ENCODE measurements at places on chromosomes 7 and 10.

DNA sequence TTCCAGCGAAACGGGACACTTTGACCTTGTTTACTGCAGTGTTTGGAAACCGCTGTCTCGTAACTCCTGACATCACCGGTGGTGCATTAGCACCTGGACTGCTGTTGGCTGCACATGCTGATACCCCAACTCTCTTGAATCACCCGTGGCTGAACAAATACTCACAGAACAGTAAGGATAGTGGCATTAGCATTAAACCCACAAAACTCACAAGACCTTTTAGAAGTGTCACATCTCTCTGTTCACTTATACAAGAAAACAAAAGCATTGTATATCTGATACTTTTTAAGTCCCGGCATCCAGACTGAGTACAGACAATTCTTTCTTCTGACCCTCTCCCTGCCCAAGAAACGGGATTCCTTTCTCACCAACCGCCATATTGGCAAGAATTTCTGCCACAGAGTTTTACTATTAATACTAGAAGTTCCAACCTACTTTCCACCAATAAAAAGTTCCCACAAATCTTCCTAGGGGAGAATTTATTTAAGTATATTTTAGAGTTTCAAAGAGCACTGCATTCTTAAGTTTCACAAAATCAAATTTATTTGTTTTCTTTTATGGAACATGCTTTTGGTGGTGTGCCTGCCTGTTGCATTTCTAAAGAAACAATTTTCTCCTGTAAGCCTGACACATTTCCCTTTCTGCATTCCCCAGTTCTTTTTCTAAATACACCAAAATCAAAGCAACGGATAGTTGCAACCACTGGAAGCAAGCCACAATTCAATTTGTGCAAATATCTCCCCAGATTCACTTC, 208.4 kb upstream of the KLF14 start:
- DNase-seq, result peak; percentile 24

- DNase-seq, result no peak
These were observed 40.2 kb upstream of the LCOR start for GRCh38 chr10:96791902-96792301.

GRCh38 chr10:71840177-71840957, 10.7 kb downstream of the PSAP start:
- peak; percentile 25 for DNase-seq

GRCh38 chr7:12898620-12899019, 211.2 kb downstream of the ARL4A start:
- DNase-seq, result no peak

DNA sequence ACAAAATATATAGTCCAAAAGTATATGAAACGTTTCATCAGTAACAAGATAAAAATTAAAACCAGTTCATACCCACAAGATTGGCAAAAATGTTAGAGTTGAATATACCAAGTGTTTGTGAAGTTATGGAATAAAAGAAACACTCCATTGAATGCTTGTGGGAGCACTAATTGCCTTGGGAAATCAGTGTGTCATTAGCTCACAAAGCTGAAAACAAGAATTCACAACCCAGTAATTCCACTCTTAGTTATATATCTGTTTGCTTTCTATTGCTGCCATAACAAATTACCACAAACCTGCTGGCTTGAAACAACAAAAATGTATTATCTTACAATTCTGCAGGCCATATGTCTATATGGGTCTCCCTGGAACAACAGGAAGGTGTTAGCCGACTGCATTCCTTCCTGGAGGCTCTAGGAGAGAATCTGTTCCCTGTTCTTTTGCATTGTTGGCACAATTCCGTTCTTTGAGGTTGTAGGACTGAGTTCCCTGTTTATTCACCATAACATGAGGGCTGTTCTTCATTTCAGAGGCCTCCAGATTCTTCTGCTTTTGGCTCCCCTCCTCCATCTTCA, 45.7 kb downstream of the SEM1 start:
- no peak for DNase-seq

- no peak for DNase-seq
These were observed 3.9 kb downstream of the LRWD1 start for GRCh38 chr7:102468478-102469350.

- no peak for DNase-seq
These were observed 7.1 kb upstream of the TEX36 start for GRCh38 chr10:125689955-125690569.

DNA sequence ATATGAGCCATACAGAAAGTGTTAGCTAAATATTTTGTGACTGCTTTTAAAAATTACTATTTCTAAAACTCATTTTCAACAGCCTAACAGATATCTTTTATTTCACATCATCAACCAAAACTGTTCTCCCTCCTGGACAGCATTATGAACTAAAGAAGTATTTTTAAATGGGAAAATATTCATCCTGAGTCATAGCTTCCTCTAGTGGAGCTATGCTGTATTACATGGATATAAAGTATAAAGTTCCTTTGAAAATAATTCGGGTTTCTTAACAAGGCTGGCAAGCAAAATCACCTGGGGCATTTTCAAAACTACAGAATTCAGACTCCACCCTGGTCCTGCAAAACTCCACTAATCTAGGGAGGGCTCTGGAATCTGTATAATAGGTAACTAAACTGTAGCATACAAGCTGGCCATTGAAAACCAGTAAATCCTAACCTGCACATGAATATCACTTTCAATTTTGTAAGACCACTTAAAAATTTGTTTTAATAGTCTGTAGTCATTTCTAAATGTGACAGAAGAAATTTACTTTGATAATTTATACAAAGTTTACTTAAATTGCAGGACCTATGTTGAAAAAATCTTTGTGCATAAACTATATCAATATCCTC, 53.5 kb downstream of the SCIN start:
- DNase-seq, result peak; percentile 21

- DNase-seq, result peak; percentile 42
These were observed 15.5 kb downstream of the ZMIZ1 start for GRCh38 chr10:79084012-79084971.

DNA sequence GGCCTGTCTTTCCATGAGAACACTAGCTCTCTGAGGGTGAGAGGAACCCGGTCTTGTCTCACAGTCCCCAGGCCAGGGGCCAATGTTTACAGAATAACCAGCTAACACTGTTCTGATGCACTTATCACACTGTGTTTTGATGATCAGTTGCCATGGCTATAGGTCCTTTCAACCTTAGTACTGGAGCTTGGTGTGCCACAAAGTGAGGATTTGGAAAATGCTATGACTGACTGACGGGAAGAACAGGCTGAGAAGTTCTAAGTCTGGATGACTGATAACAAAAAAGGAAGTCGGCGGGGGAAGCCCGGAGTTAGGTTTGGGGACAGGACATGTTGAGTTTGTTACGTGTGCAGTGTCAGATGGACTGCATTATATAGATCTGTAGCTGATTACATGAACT, 141.8 kb downstream of the CTTNBP2 start:
- DNase-seq, result peak; percentile 88

DNA sequence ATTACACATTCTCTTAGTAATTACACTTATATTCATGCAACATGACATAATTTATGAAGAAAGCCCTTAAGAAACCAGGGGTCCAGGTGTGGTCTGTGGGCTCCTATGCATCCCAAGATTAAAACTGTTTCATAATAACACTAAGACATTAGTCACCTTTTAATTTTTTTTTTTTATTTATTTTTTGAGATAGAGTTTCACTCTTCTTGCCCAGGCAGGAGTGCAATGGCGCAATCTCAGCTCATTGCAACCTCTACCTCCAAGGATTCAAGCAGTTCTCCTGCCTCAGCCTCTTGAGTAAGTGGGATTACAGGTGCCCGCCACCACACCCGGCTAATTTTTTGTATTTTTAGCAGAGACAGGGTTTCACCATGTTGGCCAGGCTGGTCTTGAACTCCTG, 12.5 kb downstream of the GDI2 start:
- no peak for DNase-seq

GRCh38 chr7:45885264-45885882, 2.9 kb upstream of the IGFBP1 start:
- DNase-seq, result no peak

GRCh38 chr10:21141946-21142492, 244.9 kb upstream of the NEBL start:
- no peak for DNase-seq

DNA sequence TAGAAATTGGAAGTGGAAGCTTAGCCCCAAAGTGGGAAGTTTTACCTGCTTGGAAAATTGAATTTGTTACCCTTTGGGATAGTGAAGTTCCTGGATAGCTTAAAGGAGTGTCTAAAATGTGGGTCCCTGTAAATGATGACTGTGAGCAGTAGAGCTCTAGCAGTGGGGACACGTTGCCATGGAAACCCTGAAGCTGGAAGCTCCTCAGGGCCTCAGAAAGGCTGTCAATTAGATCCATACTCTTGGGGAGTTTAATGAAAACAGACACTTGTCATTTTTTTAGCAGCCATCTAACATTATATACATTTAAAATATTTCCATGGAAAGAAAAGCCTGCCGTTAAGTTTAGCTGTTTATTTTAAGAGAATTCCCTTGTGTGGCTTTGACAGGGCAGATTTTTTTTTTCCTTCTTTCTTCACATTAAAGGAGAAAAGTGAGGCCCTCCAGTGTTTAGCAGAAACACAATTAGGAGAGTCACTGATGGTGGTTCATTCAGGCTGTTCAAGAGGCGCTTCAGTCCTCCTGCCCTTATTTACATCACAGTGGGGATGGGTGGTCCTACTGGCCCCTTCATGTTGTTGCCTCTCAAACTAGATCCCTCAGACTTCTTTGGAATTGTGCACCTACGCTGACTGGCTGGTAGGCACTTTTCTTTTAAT, 518.4 kb downstream of the CCSER2 start:
- DNase-seq, result no peak

- DNase-seq, result no peak
These were observed 25.3 kb upstream of the ACSM6 start for GRCh38 chr10:95168694-95169093.

DNA sequence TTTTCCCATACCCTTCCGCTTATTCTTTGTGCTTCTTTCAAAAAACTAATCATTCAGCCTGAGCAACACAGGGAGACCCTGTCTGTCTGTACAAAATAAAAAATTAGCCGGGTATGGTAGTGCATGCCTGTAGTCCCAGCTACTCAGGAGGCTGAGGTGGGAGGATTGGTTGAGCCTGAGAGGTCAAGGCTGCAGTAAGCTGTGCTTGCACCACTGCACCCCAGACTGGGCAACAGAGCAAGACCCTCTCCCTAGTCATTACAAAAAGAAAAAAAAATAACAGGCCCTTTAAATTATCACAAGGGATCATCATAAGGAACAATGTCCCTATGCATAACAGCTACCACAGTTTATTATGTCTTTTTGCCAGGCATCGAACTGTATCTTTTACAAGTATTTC, 119.6 kb downstream of the TRIM24 start:
- no peak for DNase-seq

DNA sequence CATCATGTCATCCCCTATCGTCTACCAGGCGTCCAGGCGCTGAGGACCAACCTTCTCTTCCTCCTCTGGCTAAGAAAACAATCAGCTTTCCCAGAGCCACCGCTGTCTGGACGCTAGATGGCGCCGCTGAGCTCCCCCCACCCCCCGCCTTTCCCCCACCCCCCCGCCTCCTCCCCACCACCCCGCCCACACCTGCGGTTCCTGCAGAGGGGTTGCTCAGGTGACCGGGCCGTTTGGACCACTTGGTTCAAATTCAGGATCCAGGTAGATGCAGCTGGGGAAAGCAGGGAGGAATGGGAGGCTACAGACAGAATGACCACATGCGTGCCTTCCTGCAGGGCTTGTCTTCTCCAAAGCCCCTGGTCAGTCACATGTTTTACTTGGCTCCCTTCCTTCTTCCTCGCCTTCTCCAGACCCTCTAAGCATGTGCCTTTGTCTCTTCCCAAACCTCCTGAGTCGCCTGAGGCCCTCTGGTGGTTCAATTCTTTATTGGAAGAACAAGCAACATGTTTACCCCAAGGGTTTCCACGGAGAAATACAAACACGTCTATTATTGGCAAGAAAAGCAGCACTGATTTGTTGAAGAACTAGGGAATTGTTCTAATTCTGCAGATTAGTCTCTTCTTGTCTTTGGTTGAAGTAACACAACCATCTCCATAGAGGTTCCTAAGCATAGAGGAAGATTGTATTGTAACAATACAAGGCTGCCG, 24.7 kb downstream of the AOC1 start:
- peak; percentile 81 for DNase-seq

DNA sequence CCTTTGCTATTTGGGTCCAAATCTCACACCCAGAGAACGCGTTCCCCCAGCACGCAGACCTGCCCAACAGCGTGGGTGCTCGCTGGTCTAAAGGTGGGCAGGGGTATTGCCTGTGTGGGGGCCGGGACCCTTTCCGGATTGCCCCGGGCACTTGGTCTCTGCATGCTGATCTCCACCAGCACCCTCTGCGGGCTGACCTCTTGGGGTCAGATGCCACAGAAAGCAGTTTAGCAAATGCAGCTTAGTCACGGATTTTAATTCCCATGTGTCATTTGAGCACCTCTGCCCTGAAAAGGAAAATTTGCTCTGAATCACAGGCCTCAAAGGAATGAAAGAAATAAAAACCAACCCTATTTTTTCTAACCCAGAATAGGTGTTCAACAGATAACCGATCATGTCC, 46.7 kb downstream of the PKD1L1 start:
- DNase-seq, result no peak

DNA sequence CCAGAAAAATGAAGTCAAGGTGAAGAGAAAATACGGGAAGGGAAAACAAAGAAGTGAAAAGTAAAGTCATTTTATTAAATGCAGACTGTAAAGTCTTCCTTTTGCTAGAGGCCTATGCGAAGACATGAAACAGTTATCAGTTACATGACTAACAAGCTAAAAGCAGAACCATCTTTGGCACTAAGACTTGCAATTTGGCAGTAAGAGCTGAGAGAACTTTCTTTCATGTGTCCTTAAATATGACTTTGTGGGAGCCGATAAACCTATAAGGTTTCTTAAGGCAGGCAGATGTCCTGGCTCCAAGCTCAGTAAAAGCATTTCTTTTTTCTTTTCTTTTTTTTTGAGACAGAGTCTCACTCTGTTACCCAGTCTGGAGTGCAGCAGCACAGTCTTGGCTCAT, 10.4 kb downstream of the ANLN start:
- no peak for DNase-seq

GRCh38 chr10:49083261-49083660, 32.1 kb downstream of the VSTM4 start:
- no peak for DNase-seq

DNA sequence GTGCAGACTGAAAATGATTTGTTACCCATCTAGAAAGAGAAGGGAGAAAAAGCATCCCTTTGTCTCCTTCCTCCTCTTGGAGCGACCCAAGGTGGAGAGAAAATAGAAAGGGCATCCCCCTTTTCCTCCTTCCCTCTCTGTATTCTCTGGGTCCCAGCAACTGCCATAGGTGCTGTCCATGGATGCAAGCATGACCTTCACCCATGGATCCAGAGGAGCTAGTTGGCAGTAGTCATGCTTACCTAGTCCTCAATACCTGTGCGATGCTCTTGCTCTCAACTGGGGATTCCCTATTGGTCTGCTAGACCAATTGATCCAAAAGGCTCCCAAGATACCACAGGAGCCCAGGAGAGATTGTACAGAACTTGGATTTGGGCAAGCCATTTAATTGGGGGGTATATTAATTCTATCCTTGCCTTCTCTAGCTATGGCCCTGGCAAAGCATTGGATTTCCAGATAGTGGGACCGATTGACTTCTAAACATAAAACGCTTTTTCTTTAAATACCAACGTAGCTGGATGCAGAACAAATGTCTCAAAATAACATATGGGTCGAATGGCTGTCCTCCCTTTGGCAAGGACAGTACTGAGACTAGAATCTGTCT, 547.8 kb upstream of the IGFBP3 start:
- DNase-seq, result no peak

GRCh38 chr7:548401-548800, 28.8 kb upstream of the PDGFA start:
- DNase-seq, result no peak
